ENCODE measurements at places on chromosomes 6 and 20.

DNA sequence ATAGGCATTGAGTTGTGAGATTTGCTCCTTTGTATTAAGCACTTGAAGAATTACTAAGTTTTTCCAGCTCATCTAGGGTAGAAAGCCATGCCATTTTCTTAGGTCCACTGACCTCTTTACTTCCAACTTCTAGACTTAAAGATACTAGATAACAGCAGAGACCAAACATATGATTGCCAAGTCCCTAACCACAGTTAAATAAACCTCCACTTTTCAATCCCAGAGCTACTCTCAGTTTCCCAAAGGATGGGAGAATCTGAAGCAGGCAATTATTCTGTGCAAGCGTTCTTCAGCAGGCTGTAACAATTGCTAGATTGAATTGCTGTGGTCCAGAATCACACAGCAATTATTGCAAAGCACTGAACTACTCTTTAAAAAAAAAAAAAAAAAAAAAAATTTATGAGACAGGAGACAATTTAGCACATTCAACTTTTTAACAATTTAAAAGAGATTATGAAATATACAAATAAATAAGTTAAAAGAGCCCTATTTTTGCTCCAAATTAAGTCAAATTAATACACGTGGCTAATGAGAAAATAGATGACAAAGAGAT is 104.0 kb upstream of the PRSS16 start:
- peak; percentile 72 for DNase-seq

DNA sequence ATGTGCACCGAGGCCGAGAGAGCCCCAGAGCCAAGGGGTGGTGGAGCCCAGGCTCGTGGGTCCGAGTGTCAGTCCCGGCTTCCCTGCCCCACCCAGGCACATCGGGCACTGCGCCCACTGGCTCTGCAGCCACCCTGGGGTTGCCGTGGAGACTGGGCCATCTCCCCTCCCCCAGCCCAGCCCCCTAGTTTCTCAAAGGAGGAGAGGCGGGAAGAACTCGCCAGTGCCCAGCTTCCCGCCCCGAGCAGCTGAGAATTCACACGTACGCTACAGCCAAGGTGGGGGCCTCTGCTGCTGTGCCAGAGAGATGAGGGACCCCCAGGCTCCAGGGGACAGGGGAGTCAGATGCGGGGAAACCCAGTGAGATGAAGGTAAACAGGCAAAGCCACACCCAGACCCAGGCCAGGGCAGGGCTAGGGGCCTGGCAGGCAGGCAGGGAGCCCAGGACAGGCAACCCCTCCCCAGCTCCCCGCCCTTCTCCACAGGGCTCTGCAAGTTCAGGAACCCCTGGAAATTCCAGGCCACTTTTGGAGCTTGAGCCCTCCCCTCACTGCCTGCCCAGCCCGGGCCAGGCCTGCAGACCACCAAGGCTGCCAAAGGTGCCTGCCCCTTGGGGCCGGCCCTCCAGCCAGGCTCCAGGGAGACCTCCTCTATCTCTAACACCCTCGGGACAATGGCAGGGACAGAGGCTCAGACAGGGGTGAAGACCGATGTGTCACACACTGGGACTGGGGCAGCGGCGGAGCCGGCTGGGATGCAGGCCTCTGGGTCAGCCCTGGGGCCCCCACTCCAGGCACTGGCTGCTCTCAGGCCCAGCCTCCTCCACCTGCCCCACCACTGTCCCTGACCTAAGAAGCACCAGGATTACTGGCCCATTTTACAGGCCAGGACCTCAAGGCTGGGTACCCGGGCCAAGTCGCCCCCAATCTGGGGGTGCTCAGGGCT is 6.0 kb downstream of the LAMA5 start:
- no peak for DNase-seq

- DNase-seq, result no peak
Observed at GRCh38 chr6:73694711-73695411, 1.1 kb upstream of the CD109 start.

DNA sequence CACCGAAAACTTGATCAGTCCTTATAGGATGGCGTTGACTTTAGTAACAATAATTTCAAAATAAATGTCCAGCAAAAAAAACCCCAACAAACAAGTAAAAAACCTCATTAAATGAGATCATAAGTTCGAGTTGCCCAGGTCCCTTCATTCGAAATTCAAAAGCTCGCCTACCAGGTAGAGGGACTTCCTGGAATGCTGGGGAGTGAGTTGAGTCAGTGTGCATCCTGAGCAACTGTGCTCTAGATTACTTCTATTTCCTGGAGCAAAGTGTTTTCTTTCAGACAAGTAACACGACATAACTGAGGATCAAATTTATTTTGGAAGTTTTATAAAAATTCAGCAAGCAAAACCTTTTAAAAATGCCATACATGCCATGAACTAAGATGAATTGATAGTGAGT is 511.9 kb upstream of the CITED2 start:
- no peak for DNase-seq

DNA sequence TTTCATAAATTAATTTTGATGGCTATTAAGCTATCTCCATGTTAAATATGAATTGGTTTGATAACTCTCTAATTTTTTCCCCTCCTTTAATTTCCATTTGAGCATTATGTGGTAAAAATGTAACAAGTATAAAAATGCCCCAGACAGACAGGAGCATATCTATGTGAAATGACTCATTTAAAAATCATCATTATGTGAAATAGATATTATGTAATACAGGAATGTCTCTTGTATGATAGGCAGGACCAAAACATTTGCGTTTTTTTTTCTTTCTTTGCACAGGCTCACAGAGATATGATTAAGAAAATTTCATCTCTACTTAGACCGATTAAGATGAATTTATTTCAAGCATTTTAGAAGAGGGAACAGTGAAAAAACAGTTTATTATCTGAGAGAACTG is 95.8 kb downstream of the AKAP7 start:
- no peak for DNase-seq

DNA sequence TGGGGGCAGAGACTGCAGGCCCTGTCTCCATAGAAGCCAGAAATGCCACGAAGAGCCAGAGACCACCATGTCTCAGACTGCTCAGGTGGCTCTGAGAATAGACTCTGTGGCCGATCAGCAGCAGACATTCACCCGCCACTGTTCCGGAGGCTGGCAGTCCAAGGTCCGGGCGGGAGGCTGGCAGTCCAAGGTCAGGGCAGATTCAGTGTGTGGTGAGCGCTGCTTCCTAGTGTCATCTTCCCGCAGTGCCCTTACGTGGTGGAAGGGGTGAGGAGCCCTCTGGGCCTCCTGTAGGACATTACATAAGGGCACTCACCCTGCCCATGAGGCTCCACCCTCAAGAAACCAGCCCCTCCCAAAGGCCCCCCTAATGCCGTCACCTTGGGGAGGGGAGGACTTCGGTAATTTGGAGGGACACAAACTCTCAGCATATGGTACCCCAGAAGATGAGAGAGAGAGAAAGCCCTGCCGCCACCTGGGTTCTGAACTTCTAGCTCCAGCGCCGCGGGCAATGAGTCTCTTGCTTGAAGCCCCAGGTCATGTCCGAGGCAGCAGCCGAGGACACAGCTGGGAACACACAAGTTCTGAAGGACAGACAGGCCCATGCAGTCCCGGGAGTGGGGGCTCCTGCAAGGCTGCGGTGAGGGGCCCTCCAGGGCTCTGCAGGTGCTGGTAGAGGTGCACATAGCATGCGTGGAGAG is 36.4 kb downstream of the DACT2 start:
- DNase-seq, result no peak

GRCh38 chr20:17570347-17571152 is 675 bp downstream of the DSTN start:
- DNase-seq, result peak; percentile 56

- no peak for DNase-seq
Observed at GRCh38 chr20:58160451-58161061, 67.9 kb downstream of the ANKRD60 start.

DNA sequence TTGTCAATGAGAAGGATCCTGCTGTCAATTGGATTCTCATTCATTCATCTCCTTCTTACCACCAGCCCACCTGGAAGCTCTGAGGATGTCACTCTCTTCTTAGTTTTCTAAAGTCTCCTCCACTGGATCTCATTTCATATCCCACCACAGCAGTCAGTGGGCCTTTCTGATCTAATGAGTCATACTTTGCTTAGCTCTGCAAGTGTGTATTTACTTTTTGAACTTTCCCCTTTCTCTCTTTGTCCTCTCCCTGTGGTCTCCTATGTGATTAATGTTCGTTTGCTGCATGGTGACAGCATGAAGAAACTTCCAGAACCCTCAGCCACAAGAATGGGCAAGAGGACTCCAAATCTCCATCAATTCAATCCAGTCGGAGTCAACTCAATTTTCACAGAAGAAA is 63.6 kb upstream of the SYNDIG1 start:
- no peak for DNase-seq

GRCh38 chr6:115610696-115611095 is 450.0 kb downstream of the FRK start:
- no peak for DNase-seq

DNA sequence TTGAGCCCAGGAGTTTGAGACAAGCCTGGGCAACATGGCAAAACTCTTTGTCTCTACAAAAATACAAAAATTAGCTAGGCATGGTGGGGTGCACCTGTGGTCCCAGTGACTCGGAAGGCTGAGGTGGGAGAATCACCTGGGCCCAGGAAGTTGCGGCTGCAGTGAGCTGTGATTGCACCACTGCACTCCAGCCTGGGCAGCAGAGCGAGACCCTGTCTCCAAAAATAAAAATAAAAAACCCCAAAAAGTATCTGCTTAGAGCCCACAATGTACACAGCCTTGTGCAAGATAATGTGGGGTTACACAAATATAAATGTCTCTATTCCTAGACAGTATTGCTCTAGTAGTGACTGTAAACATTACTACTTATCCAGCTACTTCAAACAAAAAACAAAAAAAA is 5.9 kb downstream of the ESF1 start:
- no peak for DNase-seq

GRCh38 chr6:157885211-157885788 is 62.3 kb downstream of the SNX9 start:
- DNase-seq, result no peak

DNA sequence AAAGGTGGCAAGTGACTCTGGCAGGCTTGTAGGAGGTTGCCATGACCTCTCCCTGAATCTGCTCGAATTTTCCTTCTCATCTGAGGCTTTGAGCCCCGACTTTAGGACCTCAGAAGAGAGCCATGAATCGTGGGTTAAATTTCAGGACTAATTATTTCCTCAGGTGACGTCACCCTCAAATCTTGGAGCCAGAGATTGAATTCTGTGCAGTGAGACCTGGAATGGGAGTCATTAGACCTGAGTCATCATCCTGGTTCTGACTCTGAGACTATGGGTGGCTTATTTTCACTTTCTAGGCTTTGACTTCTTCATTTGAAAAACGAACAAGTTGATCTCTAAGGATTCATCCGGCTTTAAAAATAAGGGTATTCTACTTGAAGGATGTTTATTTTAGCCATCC is 48.5 kb upstream of the PDYN start:
- DNase-seq, result no peak

DNA sequence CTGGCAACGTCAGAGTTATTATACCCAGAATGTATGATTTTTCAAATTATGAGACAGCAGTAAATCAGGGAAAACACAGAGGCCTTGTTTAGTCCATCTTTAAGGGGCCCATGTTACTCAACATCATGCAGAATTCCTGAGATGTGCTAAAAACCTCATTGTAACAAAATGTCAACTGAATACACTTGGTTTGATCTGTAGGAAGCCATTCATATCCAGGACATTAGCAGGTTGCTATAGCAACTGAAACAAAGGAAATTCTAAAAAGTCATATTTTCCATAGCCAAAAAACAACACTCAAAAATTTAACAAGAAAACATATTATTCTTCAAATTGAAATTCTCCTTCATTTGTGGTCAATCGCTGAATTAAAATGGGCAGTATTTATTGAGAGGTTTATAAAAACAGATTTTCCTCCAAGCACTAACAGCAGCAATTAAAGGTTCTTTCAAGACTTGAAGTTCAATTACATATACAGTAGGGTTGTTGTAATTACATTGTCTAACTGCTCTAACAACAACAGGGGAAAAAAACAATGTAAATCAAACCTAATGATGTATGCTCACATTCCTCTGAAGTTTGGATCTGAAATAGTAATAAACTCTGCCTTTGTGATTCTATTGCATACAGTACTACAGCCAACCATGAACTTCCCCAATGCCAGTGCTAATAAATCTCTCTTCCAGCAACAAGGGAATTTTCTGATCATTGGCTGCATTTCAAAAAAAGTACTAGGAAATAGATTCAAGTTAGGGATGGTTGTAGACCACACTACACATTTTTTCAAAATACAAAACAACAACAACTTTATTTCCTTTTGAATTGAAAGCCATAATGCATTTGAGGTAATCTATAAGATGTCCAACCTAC is 34.9 kb downstream of the COL12A1 start:
- no peak for DNase-seq

GRCh38 chr6:51854876-51855275 is 232.5 kb downstream of the PKHD1 start:
- DNase-seq, result no peak

- no peak for DNase-seq
Observed at GRCh38 chr20:11452326-11452725, 465.4 kb upstream of the BTBD3 start.

DNA sequence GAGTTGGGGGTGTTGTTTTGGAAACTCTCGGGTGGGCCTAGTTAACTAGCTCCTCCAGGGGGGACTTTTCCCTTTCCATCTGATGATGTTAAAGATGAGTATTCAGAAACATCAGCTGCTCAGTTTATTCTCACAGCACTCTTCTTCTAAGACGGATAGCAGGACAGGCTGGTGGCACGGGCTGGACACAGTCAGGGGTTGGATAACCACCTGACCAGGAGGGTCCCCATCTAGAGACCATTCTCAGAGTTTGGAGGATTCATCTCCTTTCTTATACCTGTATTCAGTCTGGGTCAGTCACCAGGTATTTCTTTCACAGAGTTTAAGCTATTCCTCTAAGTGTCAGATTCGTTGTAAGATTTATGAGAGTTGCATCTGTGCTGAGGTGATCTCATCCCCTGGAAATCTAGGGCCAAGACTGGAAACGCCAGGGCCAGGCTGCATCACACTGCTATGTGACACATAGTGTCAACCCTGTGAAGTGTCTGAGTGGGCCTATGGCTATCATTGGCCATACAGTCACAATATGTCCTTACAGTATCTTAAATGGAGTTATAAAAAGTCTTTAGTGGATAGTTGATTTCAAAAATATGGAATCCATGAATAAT is 111.7 kb downstream of the FAM50B start:
- no peak for DNase-seq

GRCh38 chr20:50580016-50580747 is 70.0 kb downstream of the PTPN1 start:
- DNase-seq, result peak; percentile 10

- DNase-seq, result peak; percentile 34
Observed at GRCh38 chr20:6492271-6493055, 275.0 kb upstream of the BMP2 start.

GRCh38 chr6:90406957-90407356 is 110.3 kb upstream of the BACH2 start:
- no peak for DNase-seq

GRCh38 chr20:56801971-56802755 is 173.1 kb downstream of the TFAP2C start:
- DNase-seq, result no peak

DNA sequence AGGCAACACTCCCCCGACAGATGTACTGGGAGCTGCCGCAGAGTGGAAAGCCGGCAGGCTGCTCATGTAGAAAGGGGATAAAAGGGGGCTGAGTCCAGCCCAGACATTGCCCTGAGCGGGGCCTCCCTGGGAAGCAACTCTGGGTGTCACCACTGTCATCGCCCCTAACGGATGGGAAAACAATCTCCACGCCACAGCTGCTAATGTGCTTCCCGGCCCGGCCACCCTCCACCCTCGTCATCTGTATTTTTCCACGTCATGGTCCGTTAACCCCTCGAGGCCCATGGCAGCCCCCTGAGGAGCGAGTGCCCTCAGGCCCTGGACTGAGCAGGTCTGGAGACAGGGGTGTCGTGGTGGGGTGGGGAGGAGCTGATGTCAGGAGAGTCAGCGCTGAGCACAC is 227.4 kb downstream of the DLL1 start:
- DNase-seq, result no peak

All from NCI-H2227 treated with DMSO at 0.1 percent for 48 hours (cell line).